Right lobe of liver (tissue), 6 donors: ENCODE measurements at places on chromosomes 2 and 18. TPM values are rescaled to one million over a fixed set of nuclear protein-coding genes. Genes with fewer than 3 reads are reported as not detected.
A peak's percentile ranks its signal among the peaks of the same experiment; 100 is the strongest.

GRCh38 chr18:63445037-63445436 lies 22.8 kb upstream of the VPS4B start:
- H3K4me1 ChIP-seq, result no peaks in the 10 kb centered on the region
- H3K4me3 ChIP-seq, result no peak overlapping the region
- H3K27ac ChIP-seq, result no peak overlapping the region
- H3K36me3 ChIP-seq, result no peaks in the 10 kb centered on the region
- no peak for DNase-seq

DNA sequence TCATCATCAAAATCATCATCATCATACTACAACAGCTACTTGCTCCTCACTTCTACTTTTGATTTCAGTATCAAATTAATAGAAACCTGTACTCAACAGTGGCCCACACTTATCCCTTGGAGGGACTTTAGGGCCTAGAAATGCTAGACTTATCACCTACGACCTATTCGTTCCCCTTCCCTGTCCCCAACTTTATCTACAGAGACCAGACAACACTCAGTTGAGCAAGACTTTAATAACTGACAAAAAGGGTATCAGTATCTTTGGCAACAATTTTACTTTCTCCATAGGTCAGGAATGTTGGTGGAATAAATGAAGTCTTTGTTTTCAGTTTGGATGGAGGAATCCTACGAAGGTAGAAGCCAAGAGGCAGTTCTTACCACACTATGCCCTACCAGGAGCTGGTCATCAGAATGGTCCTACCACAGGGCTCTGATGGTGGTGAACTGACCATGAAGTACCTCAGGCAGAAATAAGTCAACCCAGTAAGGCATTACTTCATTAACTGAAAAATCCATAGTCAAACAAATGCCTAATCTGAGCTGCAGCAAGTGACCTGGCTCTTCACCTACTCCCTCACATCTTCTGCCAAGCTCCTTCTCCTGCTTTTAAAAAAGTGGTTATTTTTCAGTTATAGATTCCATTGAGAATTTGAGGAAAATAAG lies 26.6 kb downstream of the MBD2 start:
- H3K27me3 ChIP-seq, result no peaks in the 10 kb centered on the region
- H3K4me3 ChIP-seq, result no peak overlapping the region
- no peak for DNase-seq
- H3K4me1 ChIP-seq, result peaks cover 7% of the 10 kb centered on the region

GRCh38 chr2:73827660-73828388 lies 937 bp upstream of the STAMBP start:
- H3K4me1 ChIP-seq, result no peaks in the 10 kb centered on the region
- no peaks in the 10 kb centered on the region for H3K36me3 ChIP-seq
- H3K4me3 ChIP-seq, result peak overlapping the region; percentile 81
- no peak for DNase-seq
- no peaks in the 10 kb centered on the region for H3K27me3 ChIP-seq
- no peak overlapping the region for H3K27ac ChIP-seq

DNA sequence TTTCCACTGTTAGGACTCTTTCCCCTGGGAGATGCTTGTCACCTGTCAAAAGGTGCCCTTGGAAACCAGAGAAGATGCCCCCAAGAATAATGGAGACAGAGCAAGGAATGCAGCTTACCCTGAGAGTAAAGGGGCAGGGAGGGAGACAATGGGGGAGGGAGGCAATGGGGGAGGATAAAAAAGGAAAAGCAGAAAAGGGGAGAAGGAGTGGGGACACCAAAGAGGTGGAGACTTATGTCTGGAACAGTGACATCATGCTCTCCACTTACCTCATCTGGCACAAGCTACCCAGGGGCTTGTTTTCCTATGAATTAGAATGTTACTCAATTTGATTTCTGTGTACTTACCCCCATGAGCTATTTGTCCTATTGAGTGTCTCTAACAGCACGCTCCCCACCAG lies 67.9 kb downstream of the MRO start:
- H3K27me3 ChIP-seq, result no peaks in the 10 kb centered on the region
- no peak overlapping the region for H3K4me3 ChIP-seq
- no peaks in the 10 kb centered on the region for H3K36me3 ChIP-seq
- no peak overlapping the region for H3K27ac ChIP-seq
- H3K4me1 ChIP-seq, result no peaks in the 10 kb centered on the region

- no peaks in the 10 kb centered on the region for H3K4me1 ChIP-seq
- H3K36me3 ChIP-seq, result no peaks in the 10 kb centered on the region
- DNase-seq, result no peak
These were observed 25.1 kb downstream of the INPP5D start for GRCh38 chr2:233085037-233085838.

- H3K27me3 ChIP-seq, result no peaks in the 10 kb centered on the region
- H3K4me3 ChIP-seq, result no peak overlapping the region
- H3K27ac ChIP-seq, result no peak overlapping the region
- DNase-seq, result no peak
- H3K36me3 ChIP-seq, result no peaks in the 10 kb centered on the region
- H3K4me1 ChIP-seq, result no peaks in the 10 kb centered on the region
These were observed 354.7 kb downstream of the EIPR1 start for GRCh38 chr2:3022841-3023372.

GRCh38 chr18:62506495-62507143 lies 16.2 kb upstream of the ZCCHC2 start:
- no peaks in the 10 kb centered on the region for H3K36me3 ChIP-seq
- H3K4me3 ChIP-seq, result peak overlapping the region; percentile 52
- H3K27me3 ChIP-seq, result no peaks in the 10 kb centered on the region
- peaks cover 20% of the 10 kb centered on the region for H3K4me1 ChIP-seq

DNA sequence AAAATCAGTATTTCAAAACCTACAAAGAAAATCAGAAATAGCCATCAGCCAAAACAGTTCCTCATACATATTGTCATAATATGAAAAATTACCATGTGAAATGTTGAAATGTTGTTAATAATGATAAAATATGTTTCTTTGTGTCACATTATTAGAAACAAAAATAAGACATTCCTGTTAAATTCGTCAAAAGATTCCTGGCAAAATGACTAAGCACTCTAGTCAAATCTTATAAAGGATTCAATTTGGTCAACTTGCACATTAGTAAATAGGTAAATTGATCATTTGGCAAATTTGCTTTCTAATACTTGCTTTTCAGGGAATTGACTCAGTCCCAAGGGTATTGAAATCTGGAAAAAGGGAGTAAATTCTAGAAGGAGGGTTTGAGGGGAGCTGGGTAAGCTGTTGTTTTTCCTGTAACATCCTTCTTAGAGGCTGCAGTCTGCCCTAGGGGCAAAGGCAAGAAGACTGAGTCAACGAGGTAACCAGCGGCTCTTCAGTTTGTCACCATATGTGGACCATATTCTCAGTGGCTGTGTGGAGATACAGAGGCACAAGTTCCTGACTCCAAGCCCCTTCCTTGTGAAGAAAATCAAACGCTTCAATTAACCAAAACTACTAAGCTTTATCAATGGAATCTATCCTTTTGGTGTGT lies 482.3 kb downstream of the TNS1 start:
- H3K36me3 ChIP-seq, result no peaks in the 10 kb centered on the region
- H3K27me3 ChIP-seq, result no peaks in the 10 kb centered on the region
- H3K4me1 ChIP-seq, result no peaks in the 10 kb centered on the region
- no peak overlapping the region for H3K27ac ChIP-seq
- DNase-seq, result no peak

DNA sequence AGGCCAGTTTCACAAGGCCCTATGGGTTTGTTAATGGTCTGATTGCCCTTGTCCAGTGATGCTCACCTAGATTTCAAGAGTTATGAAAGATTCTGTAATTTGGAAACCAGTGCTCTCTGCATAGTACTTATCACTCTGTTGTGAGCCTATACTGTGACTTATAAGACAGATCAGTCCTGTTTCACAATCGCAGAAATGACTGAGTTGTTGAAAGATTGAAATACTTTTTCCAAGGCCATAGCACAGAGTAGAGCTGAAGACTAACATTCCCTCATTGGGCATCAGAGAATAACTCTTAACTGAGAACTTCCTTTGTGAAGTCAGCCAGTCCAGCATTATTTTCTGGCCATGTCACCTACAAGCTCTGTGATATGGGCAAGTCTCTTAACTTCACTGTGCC lies 44.0 kb downstream of the CCDC85A start:
- no peak for DNase-seq
- no peaks in the 10 kb centered on the region for H3K36me3 ChIP-seq
- H3K4me1 ChIP-seq, result no peaks in the 10 kb centered on the region
- no peak overlapping the region for H3K4me3 ChIP-seq

DNA sequence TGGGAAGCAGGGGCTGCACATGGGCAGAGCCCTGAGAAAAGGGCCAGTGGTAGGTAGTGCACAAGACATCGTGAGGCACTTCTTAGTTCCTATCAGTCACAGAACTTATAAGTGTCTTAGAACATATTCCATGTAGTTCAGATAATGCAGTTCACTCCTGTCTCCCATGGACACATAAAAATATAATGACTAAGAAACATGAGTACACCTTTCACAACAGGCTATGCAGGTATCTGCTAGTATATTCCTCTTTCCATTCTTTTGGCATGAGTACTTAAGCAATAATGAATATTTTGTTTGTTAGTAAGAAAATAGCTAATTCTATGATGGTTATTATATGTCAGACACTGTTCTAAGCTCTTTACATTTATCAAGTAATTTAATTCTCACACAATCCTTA lies 808.4 kb downstream of the BCL11A start:
- no peaks in the 10 kb centered on the region for H3K27me3 ChIP-seq
- no peak overlapping the region for H3K4me3 ChIP-seq
- no peaks in the 10 kb centered on the region for H3K4me1 ChIP-seq
- no peak for DNase-seq
- no peaks in the 10 kb centered on the region for H3K36me3 ChIP-seq

- H3K27me3 ChIP-seq, result no peaks in the 10 kb centered on the region
- H3K36me3 ChIP-seq, result no peaks in the 10 kb centered on the region
- no peak for DNase-seq
- H3K4me3 ChIP-seq, result no peak overlapping the region
- peaks cover 3% of the 10 kb centered on the region for H3K4me1 ChIP-seq
- no peak overlapping the region for H3K27ac ChIP-seq
These were observed 72.3 kb upstream of the RIOK3 start for GRCh38 chr18:23380817-23381216.

TIMM21 gene
- 21.8 TPM for total RNA-seq

GCG gene
- not detected for total RNA-seq

INPP4A gene
- 8.0 TPM for total RNA-seq

IL36B gene
- not detected for total RNA-seq

TNS1 gene
- total RNA-seq, result 112 TPM

RAB17 gene
- total RNA-seq, result 129 TPM
